ENCODE measurements at places on chromosomes 7 and 10.

DNA sequence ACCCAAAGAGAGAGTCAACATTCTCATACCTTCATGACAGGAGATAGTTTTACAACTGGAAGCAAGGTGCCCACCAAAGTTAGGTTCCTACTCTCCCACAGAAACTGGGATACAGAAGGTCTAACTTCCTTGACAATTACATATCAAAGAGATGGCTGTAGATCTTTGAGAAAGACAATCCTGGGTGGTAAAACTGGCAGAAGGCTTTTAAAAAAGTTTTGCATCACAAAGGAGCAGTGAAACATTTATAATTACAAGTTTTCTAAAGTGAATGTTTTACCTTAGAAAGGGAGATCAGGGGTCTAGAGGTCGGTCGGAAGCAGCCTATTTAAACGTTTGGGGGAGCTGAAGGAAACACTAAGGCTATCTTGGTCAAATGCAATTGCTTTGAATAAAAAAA, 166.6 kb upstream of the STEAP1 start:
- DNase-seq: no peak

DNA sequence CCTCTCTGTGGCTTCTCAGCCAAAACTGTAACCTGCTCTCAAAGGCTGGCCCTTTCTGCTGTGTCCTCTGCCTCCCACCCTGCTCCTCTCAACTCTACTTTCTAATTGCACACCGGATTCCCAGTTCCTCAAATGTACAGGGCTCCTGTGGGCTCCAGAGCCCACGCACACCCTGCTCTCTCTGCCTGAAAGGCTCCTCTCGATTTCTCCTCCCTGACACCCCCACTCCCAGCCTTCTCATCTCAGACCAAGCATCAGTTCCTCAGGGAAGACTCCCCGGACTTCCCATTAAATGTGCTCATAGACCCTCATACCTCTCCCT, 111.7 kb upstream of the STEAP1B start:
- no peak for DNase-seq

DNA sequence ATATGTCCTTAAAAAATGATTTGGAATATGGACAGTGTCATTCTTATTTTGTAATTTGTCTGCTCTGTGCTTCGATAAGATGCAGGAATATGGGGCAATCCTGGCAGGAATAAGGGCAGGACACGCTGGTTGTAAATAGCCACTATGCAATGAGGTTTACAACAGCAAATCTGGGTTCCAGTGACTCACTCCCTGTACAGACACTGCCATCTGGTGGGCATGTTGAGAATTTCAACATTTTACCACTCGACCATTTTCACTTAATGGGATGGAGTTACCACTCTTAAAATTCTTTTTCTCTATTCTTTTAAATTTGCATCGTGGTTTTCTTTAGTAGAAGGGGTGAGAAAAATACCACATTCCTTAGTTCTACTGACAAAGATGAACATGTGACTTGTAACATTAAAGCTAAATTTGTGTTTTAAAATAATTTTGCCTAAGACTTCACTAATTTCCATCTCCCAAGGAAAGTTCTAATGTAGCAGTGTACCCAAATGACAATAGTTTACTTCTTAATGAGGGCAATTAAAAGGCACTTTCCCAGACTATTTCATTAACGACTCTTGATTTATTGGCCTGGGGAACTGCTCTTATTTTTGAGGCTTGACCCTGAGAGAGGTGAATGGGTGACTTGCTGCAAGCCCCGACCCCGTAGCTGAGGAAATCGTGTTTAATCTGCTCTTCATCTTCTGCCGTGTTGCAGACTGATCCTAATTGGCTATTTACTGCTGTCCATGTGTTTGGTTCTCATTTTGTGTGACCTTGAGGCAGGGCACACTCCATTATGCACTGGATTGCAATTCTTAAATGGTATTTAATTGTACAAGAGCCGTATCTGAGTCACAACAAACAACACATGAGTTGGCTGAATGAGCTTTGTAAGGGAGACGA, 173.6 kb upstream of the IMMP2L start:
- peak; percentile 80 for DNase-seq

DNA sequence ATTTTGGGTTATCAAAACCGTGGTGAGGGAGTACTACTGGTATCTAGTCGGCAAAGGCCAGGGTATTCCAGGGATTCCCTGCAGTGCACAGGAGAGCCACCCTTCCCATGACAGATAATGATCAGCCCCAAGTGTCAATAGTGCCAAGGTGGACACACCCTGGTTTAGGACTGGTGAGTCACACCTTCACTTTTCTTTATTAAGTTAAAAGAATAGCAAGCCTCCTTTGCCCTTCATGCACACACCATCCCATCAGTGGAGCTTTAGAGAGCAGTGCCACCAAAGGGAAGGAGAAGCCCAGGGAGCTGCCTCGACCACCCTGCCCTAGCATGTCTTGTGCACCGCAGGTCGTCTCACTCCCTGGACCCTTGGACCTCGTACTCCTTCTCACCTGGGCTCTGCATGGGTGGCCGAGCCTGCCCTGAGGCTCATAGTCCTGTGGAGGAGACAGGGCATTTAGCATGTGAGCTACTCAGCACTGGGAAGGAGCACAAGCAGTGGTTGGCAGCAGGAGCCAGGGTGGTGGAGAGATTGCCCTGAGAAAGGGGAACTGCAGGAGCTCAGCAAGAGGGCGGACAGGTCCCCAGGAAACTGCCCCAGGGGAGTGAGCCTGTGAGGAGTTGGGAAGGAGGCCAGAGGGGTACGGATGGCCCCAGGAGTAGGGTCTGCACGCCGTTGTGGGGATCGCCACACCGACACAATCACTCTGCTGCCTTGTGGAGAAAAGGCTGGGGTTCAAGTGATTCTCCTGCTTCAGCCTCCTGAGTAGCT, 17.4 kb downstream of the UBE2D4 start:
- no peak for DNase-seq

GRCh38 chr10:115801992-115802391, 471.0 kb downstream of the GFRA1 start:
- no peak for DNase-seq

DNA sequence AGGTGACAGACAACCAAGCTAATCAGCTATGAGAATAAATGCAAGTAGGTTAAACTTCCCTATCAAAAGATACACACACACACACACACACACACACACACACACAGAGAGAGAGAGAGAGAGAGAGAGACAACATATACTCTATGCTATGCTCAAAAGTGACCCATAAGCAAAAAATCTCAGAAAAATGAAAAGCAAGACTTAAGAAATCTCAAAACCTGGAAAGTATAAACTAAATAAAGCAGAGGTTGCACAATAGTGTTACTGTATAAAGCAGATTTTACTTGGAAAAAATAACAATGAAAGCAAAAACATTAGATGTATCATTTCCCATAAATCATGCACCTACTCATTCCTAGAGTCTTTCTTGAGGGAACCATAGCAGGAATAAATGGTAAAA, 221.5 kb downstream of the INHBA start:
- peak; percentile 26 for DNase-seq

DNA sequence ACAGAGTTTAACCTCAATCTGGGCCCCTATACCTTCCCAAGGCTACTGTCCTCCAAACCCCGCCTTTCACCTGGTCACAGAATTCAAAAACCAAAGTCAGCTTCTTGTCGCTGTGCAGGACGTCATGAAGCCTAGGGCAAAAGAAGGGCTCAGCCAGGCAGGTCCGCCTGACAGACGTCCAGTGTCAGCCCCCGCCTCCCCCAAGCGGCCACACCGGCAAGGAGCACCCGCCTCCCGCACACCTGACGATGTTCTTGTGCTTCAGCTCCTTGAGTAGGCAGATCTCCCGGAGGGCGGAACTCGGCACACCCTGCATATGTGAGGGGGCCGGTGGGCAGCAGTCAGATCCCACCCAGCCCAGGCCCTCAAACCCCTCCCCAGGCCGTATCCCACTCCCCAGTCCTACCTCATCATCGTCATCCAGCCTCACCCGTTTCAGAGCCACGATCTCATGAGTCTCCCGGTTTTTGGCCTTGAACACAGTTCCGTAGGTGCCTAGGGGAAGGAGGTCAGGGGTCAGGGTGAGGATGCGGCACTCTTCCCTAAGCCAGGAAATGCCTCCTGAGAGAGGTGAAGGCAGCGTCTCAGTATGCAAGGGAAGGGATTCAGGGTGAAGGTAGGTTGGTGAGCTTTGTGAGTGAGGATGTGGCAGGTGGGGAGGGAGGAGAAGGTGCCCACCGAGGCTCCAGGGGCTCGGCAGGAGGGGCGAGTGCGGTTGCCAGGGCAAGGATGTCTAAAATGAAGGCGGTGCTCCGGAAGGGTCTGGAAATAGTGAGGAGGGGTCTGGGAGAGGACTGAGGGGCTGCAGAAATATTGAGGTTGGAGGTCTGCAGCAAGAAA, 811 bp downstream of the CDK5 start:
- DNase-seq: no peak

DNA sequence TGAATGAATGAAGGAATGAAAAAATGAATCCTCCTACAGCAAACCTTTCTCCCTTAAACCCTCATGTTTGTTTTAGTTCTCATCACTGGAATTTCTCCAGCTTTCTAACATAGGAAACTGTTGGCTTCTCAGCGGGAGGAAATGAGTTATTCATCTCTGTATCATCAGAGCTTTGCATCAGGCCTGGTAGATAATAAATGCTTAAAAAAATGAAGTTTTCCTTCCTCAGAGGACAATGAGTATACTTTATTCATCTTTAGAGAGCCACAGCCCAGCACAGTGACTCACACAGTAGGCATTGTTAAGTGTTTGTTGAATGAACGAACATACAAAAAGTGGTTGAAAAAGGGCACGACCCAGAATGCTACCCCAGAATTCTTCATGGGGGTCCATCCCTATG, 62.6 kb downstream of the COL13A1 start:
- peak; percentile 95 for DNase-seq

- DNase-seq: no peak
These were observed 9.2 kb downstream of the NUP42 start for GRCh38 chr7:23191022-23191421.

DNA sequence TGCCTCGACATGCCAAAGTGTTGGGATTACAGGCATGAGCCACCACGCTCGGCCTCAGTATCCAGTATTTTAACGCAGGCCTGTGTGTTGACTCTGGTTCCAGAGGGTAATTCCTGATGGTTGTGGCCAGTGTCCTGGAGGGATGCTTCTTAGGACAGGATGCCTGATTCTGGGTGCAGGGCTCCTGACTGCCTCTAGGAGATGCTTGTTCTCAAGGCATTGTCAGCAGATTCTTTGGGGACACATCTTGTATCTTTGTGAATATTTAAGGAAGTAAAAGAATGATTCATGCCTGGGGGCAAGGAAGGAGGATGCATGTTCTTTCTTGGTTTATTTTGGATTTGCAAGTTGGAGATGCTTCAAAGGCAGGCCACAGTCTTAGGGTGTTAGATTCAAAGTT, 2.2 kb downstream of the ZDHHC4 start:
- DNase-seq: peak; percentile 33

DNA sequence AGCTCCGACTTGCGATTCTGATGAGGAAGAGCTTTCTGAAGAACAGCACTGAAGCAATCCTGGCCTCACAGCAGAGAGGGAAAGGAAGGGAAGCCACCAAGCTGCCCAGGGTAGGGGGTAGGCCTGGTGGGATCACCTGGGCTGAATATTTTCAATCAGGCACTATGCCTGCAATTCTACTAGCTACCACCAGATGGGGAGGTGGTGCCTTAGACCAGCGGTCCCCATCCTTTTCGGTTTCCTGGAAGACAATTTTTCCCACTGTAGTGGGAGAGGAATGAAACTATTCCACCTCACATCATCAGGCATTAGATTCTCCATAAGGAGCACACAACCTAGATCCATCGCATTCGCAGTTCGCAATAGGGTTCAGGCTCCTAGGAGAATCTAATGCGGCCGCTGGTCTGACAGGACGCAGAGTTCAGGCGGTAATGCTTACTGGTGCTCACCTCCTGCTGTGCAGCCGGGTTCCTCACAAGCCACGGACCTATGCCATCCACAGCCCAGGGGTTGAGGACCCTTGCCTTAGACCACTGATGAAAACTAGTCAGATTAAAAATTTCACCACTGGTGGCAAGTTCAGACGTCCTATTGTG, 2.7 kb downstream of the LRRC20 start:
- peak; percentile 44 for DNase-seq

- DNase-seq: no peak
These were observed 25.7 kb downstream of the UNC5B start for GRCh38 chr10:71237843-71238623.

DNA sequence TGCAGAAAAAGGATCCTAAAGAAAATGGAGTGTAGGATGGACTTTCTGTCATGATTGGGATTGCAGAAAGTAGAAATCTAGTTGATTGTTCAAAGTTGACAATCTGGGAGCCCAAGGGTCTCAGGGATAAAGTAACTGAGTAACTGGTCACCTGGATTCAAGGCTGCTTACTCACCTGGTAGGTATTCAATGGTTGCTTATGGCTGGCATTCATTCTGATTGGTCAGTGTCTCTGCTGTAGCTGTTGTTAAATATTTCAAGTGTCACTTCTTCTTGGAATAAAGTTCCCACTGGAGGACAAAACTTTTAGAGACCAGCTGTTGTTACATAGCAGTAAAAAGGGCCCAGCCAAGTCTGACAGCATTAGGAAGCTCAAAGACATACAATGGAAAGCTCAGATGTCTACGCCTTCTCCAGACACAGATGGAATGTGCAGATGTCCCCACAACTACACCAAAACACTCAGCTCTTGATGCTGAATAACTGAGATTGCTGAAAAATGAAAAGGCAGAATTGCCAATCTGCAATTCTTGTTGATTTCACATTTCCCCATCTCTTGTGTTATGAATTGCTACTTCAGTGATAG, 106.9 kb downstream of the ZNF467 start:
- no peak for DNase-seq

DNA sequence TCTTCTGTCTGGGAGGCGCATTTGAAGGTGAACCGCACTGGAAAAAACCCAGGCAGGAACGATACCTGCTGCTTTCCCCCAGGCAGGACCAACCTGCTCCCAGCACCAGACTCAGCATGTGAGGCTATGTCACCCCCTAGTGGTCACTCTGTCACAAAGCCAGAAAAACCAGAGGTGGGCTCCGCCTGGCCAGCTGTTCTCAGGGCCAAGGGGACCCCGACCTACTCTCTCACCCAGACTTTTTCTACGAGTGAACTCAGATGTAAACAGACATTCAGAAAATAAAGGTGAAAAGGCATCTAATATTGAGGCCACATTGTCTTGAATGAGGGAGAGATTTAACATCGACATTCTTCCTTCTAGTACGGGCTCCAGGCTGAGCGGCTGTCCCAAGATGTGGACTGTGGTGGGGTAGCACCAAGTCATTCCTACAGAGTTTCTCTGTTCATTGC, 117.3 kb downstream of the PRKAG2 start:
- peak; percentile 58 for DNase-seq

GRCh38 chr7:108815815-108816214, 246.1 kb downstream of the DNAJB9 start:
- no peak for DNase-seq

GRCh38 chr7:38671911-38672905, 41.0 kb upstream of the AMPH start:
- peak; percentile 44 for DNase-seq

Data from fibroblast of mammary gland (primary cell).